ENCODE measurements at places on chromosomes 3 and 15. TPM values are rescaled to one million over a fixed set of nuclear protein-coding genes. Genes with fewer than 3 reads are reported as not detected.

Gene ZNF502
- total RNA-seq = 0.33 TPM

Gene NUP210
- total RNA-seq = 0.54 TPM

Gene SKOR1
- total RNA-seq = 0.06 TPM

Gene TRIM42
- total RNA-seq = not detected

Gene NMNAT3
- not detected for total RNA-seq

GRCh38 chr15:40175160-40175559 lies 14.3 kb downstream of the BUB1B start:
- no peak overlapping the region for H3K4me3 ChIP-seq
- H3K27me3 ChIP-seq = no peaks in the 10 kb centered on the region
- no peak for DNase-seq
- H3K36me3 ChIP-seq = peaks cover 2% of the 10 kb centered on the region

GRCh38 chr3:112582244-112582874 lies 20.5 kb downstream of the SLC35A5 start:
- peaks cover 45% of the 10 kb centered on the region for H3K4me1 ChIP-seq
- H3K36me3 ChIP-seq = peaks cover 4% of the 10 kb centered on the region
- no peaks in the 10 kb centered on the region for H3K27me3 ChIP-seq
- H3K4me3 ChIP-seq = no peak overlapping the region
- peak; percentile 71 for DNase-seq

GRCh38 chr3:140022066-140022770 lies 87.2 kb downstream of the CLSTN2 start:
- DNase-seq = no peak
- H3K4me3 ChIP-seq = no peak overlapping the region
- H3K27me3 ChIP-seq = peaks cover 3% of the 10 kb centered on the region
- peaks cover 6% of the 10 kb centered on the region for H3K36me3 ChIP-seq
- no peaks in the 10 kb centered on the region for H3K4me1 ChIP-seq

GRCh38 chr15:53978253-53978906 lies at the start of gene UNC13C:
TSS of gene UNC13C (plus strand) at chr15:53978441. CDS start at chr15:54012904, 34,463 bp downstream.
- H3K27me3 ChIP-seq = peaks cover 3% of the 10 kb centered on the region
- H3K36me3 ChIP-seq = no peaks in the 10 kb centered on the region
- peak within 1 kb of the TSS; percentile 27 for H3K4me3 ChIP-seq
- H3K27ac ChIP-seq = no peak within 1 kb of the TSS

DNA sequence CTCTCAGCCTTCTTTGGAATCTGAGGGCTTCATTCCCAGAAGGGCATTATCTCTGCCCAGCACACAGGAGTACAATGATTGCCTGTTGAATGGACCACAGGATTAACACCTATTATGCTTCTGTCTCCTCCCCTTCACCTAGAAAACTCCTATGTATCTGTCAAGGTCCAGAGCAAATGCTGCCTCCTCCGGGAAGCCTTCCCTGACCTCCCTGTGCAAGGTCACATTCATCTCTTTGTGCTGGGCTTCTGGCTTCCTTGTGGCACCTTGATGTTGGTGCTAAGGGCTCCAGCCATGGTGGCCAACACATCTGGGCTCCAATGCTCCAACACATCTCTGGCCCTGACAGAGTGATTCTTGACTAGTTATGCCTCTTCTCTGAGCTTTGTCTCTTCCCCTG lies 49.9 kb upstream of the ATP2B2 start:
- H3K27ac ChIP-seq = no peak overlapping the region
- H3K4me1 ChIP-seq = peaks cover 30% of the 10 kb centered on the region
- H3K4me3 ChIP-seq = no peak overlapping the region
- H3K36me3 ChIP-seq = no peaks in the 10 kb centered on the region

DNA sequence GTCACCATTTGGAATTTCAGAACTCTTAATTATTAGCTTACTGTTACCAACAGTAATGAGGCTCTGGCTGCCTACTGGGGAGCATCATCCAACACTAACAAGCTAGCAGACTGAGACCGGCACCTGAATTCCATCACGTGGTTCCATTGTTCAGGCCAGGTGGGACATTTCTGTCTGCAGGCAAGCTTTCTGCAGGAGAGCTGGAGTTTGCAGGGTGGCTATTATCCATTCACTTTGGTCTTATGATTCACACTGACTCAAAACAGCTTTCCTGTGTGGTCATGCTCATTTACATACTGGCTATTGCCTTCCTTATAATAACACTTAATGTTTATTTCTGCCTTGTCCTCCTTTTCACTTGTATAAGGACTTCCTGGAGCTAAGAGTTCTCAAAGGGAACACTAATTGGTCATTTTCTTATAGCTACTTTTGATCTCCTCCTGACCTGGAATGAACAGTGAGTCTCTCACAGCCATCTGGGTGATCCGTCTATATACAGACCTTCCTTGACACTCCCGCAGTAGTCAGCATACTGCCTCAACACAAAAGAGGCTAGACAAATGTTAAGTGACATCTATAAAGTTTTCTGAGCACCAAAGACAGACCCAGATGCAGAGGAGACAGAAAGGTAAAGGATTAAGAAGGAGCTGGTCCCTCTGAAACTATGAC lies 695.4 kb downstream of the FHIT start:
- peaks cover under 1% of the 10 kb centered on the region for H3K27me3 ChIP-seq
- no peak overlapping the region for H3K27ac ChIP-seq
- peak; percentile 48 for DNase-seq
- H3K36me3 ChIP-seq = 0 out of 2 replicates have a peak, but pooled peaks cover 4% of the 10 kb centered on the region
- no peak overlapping the region for H3K4me3 ChIP-seq

GRCh38 chr3:100386437-100387074 lies 14.3 kb downstream of the TOMM70 start:
- DNase-seq = peak; percentile 14
- peaks cover 34% of the 10 kb centered on the region for H3K36me3 ChIP-seq
- peaks cover 35% of the 10 kb centered on the region for H3K4me1 ChIP-seq
- H3K27me3 ChIP-seq = no peaks in the 10 kb centered on the region
- H3K27ac ChIP-seq = peak overlapping the region; percentile 16

GRCh38 chr3:74055061-74055460 lies 430.3 kb upstream of the PDZRN3 start:
- H3K4me1 ChIP-seq = no peaks in the 10 kb centered on the region
- DNase-seq = no peak
- H3K4me3 ChIP-seq = no peak overlapping the region
- no peak overlapping the region for H3K27ac ChIP-seq

DNA sequence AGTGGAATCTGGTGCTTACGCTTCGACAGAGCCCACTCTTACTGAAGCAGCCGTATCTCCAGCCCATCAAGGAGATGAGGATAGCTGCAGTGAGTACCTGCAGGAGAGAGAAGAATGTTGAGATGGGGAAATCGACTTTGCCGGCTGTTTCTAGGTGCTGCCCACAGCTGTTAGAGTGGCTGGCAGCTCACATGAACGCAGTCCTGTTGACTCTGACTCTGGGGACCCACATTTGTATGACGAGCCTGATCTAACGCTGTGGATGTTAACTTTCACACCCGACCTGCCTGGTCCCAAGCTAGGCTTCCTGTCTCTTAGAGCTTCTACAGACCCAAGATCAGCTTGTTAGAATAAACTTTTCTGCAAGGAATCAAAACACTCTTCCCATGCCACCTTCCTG lies 8.9 kb upstream of the DYNLT2B start:
- H3K4me1 ChIP-seq = peaks cover 8% of the 10 kb centered on the region
- no peaks in the 10 kb centered on the region for H3K36me3 ChIP-seq
- H3K27me3 ChIP-seq = no peaks in the 10 kb centered on the region
- H3K4me3 ChIP-seq = no peak overlapping the region
- H3K27ac ChIP-seq = no peak overlapping the region

DNA sequence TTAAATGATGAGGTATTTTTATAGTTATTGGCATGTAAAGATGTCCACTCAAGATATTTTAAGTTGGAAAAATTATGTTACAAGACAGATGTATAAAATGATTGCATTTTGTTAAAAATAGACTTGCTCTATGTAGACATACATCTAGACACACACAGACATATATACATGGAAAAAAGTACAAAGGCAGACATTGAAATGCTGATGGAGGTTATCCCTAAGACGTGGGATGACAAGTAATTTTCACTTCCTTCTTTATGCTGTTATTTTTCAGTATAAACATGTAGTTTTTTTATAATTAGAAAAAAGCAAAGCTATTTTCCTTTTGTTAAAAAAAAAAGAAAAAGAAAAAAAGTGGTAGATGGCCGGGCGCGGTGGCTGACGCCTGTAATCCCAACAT lies 7.2 kb downstream of the HOMER2 start:
- H3K27ac ChIP-seq = no peak overlapping the region
- H3K27me3 ChIP-seq = peaks cover 6% of the 10 kb centered on the region
- H3K4me3 ChIP-seq = no peak overlapping the region
- no peak for DNase-seq
- H3K36me3 ChIP-seq = no peaks in the 10 kb centered on the region

DNA sequence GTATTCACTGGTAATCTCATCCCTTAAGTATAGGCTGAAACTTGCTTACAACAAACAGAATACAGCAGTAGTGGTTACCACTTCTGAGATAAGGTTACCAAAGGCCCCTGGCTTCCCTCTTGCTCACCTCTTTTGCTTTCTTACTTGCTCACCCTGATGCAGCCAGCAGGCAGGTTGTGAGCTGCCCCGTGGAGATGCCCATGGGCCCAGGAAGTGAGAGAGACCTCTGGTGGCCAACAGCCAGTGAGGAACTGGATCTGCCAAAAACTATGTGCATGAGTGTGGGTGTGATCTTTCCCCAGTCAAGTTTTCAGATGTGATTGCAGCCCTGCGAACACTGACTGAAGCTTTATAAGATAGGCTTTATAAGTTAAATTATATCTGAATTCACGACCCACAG lies 48.7 kb downstream of the NMNAT3 start:
- H3K36me3 ChIP-seq = no peaks in the 10 kb centered on the region
- H3K27me3 ChIP-seq = no peaks in the 10 kb centered on the region
- H3K4me1 ChIP-seq = no peaks in the 10 kb centered on the region
- no peak for DNase-seq

- peaks cover 2% of the 10 kb centered on the region for H3K27me3 ChIP-seq
- no peak for DNase-seq
- H3K36me3 ChIP-seq = peaks cover under 1% of the 10 kb centered on the region
Observed at GRCh38 chr3:126017362-126017761, 48.4 kb downstream of the ROPN1B start.

- H3K4me3 ChIP-seq = no peak overlapping the region
- no peaks in the 10 kb centered on the region for H3K27me3 ChIP-seq
- H3K4me1 ChIP-seq = peaks cover 47% of the 10 kb centered on the region
- H3K36me3 ChIP-seq = no peaks in the 10 kb centered on the region
- H3K27ac ChIP-seq = peak overlapping the region; percentile 11
- DNase-seq = no peak
Observed at GRCh38 chr3:113834983-113835382, 3.6 kb upstream of the GRAMD1C start.

- H3K27ac ChIP-seq = no peak overlapping the region
- peaks cover 29% of the 10 kb centered on the region for H3K36me3 ChIP-seq
- DNase-seq = no peak
- H3K4me1 ChIP-seq = peaks cover 38% of the 10 kb centered on the region
Observed at GRCh38 chr15:65873256-65873655, 4.0 kb downstream of the RAB11A start.

GRCh38 chr3:129507181-129507831 lies 21.1 kb upstream of the RHO start:
- peaks cover 10% of the 10 kb centered on the region for H3K4me1 ChIP-seq
- no peak overlapping the region for H3K27ac ChIP-seq
- no peak for DNase-seq

All from HFFc6 (cell line).